ENCODE measurements at places on chromosomes 1 and 21.

DNA sequence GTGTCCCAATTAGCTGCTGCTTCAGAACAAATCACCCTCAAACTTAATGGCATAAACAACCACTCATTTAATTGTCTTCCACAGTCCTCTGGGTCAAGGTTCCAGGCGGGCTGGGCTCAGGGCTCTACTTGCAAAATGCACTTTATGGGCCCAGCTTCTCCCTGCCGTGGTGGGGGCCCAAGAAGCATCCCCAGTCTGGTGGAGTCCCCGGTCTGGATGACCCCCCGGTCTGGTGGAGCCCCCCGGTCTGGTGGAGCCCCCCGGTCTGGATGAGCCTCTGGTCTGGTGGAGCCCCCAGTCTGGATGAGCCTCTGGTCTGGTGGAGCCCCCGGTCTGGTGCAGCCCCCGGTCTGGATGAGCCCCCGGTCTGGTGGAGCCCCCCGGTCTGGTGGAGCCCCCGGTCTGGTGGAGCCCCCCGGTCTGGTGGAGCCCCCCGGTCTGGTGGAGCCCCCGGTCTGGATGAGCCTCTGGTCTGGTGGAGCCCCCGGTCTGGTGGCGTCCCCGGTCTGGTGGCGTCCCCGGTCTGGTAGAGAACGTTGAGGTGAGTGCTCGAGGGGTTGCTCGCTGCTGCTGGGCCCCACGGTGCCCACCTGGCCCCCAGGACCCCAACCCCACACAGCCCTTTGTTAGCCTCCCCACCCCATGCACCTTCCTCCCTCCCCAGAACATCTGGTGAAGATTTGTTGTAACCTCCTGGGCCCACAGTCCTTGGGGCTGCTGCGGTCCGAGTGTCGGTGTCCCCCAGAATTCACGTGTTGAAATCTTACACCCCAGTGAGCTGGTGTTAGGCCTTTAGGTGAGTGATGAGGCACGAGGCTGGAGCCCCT, 33.8 kb downstream of the POFUT2 start:
- DNase-seq, result no peak

GRCh38 chr1:61864489-61864888, 122.2 kb downstream of the PATJ start:
- DNase-seq, result peak; percentile 29

DNA sequence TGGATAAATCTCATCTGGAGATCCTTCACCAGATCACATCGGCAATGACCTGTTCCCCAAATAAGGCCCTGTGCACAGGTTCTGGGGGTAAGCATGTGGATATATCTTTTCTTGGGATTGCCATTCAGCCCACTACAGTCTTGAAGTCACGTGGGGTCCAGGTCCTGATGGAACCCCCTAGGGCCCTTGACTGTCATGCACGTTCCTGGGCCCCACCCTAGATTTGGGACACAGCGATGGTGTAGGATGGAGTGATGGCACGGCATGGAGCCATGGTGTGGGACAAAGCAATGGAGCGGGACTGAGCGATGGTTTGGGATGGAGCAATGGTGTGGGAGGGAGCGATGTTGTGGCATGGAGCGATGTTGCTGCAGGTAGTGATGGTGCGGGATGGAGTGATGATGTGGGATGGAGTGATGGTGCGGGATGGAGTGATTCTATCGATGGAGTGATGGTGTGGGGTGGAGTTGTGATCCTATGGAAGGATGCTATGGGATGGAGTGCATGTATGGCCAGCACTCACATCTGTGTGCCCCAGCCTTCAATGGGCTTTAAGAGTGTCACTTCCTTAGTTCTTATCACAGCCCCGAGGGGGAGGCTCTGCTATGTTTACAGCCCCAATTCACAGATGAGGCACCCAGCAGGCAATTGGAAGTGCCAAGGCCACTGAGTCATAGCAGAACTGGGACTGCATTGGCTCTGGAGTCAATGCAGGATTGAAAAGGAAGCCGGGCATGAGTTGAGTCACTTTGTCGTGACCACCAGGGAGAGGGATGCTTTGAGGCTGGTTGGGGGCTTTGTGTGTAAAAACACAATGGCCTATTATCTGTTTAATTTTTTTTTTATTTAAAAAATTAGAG, 97.0 kb upstream of the C1orf174 start:
- DNase-seq, result no peak

DNA sequence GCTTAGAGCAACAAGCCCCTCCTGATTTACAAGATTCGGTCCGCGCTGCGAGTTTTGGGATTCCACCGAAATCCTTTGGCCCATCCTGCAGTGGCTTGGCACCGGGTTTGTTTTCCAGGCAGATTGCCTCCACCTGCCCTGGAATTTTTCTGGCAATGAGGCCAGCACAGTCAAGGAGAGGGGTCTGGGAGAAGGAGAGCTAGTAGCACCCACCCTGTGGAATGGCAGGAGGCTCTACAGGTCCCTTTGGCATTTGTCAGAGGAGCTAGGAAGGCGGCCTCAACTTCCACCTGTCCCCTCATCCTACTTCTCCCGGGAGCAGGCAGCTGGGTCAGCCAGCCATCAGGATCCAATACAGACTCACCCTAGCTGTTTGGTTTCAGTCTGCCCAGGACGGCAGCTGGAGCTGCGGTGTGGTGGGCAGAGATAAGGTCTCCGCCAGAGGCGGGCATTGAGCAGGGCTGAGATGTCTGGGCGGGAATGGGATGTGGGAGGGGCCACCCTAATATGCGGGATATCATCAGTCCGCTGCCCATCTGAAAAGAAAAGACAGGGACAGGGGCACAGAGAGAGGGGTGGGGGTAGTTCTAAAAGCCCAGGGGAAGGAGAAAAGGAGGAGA, 37.8 kb upstream of the PRELP start:
- no peak for DNase-seq

DNA sequence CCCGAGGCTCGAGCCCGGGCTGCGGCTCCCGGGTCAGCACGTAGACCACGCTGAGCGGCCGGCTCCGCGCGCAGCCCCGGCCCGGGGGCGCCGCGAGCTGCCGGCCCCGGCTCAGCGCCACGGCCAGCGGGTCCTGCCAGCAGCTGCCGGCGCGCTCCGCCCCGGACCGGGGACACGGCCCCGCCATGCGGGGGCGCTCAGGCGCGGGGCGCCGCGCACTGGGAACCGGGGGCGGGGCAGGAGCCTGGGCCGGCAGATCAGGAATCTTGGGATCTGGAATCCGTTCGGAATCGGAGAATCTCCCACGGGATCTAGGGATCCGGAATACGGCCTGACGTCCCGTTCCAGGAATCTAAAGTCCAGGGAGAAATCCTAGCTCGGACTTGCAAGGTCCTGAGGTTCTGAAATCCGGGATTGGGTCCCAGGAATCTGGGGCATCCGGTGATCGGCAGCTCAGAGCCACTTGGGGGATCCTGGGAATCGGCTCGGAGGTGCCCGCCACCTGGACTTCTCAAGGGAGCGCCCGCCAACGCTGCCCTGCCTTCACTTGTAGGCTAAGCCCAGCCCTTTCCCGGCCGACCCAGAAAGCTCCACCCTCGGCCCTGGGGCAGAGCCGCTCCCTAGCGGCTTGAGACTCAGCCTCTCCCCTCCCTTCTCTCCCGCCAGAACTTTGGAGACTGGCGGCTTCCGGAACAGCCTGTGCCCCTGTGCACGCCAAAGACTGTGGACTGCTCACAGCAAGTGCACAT, at the start of gene MAP3K6:
Gene MAP3K6 (minus strand): TSS at position 551 of the 749 bp plus-strand sequence. CDS start 364 bp downstream, at position 187.
- DNase-seq, result peak; percentile 88

DNA sequence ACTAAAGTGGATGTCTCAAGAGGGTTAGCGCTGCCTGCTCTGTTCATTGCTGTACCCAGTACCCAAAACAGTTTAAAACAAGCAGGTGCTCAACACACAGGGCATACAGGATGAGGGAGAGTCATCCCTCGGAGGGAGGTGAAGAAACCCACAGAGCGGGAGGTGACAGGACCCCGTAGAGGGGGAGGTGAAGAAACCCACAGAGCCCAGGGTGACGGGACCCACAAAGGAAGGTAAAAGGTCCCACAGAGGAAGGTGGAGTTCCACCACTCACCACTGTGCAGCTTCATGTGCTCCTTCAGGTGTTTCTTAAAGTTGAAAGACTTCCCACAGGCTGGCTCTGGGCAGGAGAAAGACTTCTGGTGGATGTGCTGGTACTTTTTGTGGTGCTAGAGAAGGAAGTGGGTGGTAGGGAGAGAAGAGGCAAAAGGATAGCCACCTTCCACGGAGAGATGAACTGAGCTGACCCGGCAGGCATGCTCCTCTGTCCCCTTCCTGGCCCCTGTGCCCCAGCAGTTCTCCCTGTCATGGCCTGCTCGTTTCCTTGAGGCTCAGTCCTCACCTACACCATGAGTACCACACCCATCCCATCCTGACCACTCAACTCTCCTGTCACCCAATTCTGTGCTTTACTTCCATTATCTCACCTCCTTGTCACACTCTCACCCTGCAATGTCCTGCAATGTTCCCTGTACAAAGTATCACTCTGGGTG, 5.1 kb downstream of the ZNF692 start:
- no peak for DNase-seq

DNA sequence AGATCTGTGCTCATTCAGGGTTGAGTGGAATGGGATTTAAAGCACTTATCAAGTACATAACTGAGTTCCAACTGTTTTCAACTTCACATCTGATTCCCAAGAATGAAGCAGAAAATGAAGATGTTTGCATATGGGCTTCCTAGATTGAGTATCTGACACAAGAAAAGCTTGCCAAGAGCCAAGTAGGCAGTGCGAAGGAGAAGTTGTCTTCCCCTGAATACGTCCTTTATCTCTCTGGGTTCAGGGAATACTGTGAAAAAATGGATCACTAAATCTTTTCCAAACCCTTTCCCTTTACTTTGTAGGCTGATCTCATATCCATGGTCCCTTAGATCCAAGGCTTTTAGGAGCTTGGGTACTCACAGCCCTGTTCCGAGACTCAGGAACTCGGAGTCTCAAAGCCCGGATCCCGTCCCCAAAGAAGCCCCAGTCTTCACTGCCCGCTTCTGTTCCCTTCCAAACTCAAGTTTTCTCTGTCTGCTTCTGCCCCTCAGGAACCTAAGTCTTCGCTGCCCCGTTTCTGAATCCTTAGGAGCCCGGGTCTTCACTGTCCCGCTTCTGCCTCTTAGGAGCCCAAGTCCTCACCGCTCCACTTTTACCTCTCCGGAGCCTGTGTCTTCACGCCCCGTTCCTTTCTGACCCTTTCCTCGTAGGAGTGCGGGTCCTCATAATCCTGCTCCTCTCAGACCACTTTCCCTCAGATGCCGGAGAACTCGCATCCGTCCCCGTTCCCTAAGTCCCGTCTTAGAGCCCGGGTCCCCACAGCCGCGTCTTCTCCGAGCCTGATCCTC, 616 bp downstream of the TAF12 start:
- no peak for DNase-seq

DNA sequence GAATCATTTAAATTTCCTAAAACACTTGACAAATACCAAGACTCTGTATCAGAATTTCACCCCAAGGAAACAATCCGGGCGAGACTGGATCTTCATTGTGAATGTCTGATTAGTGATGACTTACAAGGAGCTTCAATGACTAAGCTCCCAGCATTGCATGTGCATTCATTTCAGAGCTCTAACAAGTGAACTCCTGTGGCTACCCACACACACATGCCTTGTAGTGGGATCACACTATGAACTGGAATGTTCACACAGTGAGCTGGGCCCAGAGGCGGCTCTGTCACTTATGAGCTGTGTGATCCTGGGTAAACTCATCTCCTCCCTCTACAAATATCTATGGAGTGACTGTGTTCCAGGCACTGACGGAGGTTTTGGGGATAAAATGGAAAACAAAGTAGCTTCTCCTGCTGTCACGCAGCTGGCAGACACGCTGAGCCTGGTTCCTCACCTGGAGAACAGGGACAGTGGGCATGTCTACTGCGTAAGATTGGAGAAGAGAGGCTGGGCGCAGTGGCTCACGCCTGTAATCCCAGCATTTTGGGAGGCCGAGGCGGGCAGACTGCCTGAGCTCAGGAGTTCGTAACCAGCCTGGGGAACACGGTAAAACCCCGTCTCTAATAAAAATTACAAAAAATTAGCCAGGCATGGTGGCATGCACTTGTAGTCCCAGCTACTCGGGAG, 56.9 kb downstream of the CLSTN1 start:
- DNase-seq, result peak; percentile 100

GRCh38 chr1:46807046-46807972, 8.5 kb downstream of the CYP4B1 start:
- DNase-seq, result no peak

DNA sequence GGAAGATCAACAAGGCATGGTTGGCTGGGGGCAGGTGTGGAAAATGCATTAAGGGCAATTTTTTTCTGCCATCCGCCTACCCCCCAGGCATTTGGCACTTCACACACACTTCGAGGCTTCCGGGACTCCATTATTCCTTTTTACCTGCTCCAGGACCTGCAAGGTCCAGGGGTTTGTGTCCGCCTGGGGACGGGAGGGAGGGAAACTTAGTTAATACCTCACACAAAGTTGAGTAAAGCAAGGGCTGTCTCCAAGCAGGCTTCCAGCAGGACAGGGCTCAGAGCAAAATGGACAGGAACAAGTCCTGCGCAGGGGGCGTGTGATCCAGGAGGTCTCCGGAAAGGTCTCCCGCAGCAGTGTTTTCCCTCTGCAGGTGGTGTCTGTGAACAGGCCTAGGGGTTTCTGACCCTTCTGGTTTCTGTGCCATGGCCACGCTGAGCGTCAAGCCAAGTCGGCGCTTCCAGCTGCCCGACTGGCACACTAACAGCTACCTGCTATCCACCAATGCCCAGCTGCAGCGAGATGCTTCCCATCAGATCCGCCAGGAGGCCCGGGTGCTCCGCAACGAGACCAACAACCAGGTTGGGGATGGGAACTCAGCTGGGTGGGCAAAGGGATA, 712 bp downstream of the TEKT2 start:
- no peak for DNase-seq

- no peak for DNase-seq
Measured at GRCh38 chr1:94654031-94654430, 112.5 kb upstream of the F3 start.

DNA sequence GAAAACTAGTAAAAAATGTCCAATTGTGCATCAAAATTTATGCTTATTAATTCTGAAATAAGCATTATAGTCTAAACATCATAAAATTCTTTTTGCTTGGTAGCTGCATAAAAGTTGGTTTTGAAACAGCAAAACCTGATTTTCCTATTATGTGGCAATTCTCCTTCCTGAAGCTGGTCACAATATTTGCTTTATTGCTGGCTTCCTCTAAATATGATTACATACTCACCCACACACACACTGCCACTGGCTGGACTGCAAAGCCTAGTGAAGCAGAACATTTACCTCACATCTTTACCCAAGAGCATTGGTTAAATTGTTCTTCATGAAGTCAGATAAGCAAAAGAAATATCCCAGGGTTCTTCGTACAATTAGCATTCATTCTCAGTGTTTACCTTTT, 103.0 kb downstream of the NR5A2 start:
- DNase-seq, result no peak

DNA sequence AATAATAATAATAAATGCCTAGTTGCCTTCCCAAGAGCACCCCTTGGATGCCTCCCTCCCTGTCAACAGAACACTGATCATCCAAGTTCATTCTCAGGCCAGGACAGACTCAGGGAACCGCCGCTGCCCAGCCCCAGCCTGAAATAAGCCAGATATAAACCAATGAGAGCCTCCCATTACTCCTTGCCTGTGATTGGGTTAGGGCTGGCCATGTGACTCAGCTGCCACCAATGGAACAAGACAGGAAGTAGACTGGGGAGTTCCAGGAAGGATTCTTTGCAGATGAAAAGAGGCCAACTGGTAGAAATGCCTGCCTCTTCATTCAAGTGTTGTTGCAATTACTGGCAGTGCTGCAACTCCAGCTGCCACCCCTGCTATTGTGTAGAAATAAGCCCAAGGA, 146.4 kb upstream of the TIAM1 start:
- no peak for DNase-seq

- peak; percentile 81 for DNase-seq
Measured at GRCh38 chr1:172320733-172321132, 99.8 kb upstream of the C1orf105 start.

- peak; percentile 65 for DNase-seq
Measured at GRCh38 chr1:157085421-157085820, 14.2 kb downstream of the ETV3L start.

GRCh38 chr1:151143057-151143435, 3.4 kb downstream of the SEMA6C start:
- no peak for DNase-seq

Data from cardiac fibroblast (primary cell).